ENCODE measurements at places on chromosomes 7 and 10.

GRCh38 chr7:45145881-45146280 lies 11.7 kb upstream of the RAMP3 start:
- ATAC-seq = no peak

DNA sequence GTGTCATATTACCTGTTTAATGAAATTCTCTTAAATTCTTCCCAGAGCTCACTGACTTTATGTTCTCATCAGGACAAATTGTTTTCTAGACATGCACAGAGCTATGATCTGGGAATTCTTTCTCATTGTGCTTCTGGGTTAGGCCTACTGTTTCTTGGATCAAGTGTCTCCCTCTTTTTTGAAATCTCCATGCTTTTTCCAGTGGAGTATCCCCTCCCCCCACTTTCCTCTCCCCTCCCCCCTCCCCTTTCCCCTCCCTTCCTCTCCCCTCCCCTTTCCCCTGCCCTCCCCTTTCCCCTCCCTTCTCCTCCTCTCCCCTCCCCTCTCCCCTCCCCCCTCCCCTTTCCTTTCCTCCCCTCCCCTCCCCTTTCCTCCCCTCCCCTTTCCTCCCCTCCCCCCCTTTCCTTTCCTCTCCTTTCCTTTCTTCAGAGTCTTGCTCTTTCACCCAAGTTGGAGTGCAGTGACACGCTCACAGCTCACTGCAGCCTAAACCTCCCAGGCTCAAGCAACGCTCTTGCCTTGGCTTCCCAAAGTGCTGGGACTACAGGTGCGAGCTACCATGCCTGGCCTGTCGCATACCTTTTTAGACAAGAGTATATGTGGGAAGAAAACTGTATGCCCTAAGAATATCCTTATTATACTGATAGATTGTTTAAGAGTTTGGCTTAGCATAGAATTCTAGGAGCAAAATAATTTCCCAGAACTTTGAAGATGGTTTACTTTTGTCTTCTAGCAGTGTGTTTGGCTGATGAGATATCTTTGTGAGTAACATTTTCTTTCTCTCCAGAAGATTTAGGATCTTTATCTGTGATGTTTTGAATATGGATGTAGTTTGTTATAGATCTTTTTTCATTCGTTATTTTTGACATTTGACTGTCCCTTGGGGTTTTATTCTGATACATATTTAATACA lies 2.5 kb downstream of the DYNC2I1 start:
- ATAC-seq = no peak

DNA sequence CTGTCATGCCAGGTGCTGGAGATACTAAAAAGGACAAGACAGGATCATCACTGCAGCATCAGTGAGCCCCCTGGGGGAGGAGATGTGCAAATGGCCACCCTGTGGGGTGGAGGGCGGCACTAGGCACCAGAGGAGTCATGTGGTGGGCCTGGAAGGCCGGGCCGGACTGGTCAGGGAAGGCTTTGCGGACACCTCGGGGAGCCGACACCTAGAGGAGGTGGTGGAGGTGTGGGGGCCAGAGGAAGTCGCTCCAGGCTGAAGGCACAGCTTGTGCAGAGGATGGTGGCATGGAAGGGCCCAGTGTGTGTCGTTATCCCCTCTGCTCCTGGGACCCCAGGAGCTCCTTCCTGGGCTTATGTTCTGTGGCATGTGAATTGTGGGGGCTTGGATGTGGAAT lies 437.7 kb downstream of the RPS24 start:
- no peak for ATAC-seq

DNA sequence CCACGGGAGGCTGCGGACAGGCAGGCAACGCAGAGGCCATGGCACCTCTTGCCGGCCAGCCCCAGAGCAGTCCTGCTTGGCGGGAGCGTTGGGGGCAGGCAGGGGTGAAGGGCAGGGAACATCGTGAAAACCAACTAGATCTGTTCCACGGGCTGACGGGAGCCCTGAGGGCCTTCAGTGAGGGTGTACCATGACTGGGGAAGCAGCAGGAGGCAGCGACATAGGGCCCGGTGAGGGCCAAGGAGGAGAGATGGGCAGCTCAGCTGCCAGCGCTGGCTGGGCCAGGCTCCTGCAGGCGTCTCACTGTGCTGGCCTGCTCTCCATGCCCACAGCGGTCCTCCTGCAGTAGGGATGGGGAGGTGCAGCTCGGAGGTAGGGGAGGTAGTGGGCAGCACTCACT lies 196.5 kb downstream of the ELFN1 start:
- no peak for ATAC-seq

- no peak for ATAC-seq
These were observed 4.6 kb downstream of the NKX2-3 start for GRCh38 chr10:99537086-99537988.

DNA sequence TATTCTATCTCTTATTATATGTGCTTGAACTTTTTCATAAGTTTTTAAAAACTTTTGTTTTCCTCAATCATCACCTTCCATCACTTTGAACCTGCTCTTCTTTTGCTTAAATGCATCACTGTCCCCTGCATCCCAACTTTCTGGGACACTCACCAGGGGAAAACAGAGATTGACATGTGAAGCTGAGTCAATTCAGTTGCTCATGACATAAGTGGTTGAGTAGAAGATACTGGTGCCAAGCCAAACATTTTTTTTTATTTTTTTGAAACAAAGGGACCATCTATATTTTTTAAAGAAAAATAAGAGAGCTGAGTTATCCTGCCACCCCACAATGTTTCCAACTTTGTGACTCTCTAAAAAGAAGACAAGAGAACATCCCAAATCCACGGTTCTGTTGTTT lies 61.8 kb upstream of the AHR start:
- no peak for ATAC-seq

GRCh38 chr7:43111630-43112458 lies 603 bp upstream of the HECW1 start:
- no peak for ATAC-seq
